ENCODE measurements at places on chromosomes 12 and 14.

DNA sequence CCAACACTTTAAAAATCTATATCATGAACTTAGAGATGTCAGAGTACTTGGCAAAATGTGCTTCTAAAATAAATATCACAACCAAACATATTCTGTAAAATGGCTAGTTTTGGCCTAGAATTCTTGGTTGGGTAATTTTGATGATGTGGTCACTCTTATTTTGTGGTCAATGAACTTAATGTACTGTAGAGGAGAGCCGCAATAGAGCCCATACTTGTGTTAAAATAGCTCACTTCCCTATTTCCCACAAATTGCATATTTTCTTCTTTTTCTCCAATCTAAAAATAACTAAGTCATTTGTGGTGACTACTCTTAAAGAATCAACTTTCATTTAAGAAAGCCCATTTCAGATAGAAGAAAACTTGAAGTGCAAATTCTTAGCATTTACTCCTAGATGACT is 619.4 kb downstream of the CCER1 start:
- DNase-seq = no peak

GRCh38 chr14:33539918-33540357 is 410.9 kb downstream of the EGLN3 start:
- DNase-seq = no peak

GRCh38 chr14:37023875-37024565 is 148.4 kb downstream of the SLC25A21 start:
- DNase-seq = no peak

GRCh38 chr12:71837356-71837755 is 2.2 kb upstream of the TBC1D15 start:
- no peak for DNase-seq

DNA sequence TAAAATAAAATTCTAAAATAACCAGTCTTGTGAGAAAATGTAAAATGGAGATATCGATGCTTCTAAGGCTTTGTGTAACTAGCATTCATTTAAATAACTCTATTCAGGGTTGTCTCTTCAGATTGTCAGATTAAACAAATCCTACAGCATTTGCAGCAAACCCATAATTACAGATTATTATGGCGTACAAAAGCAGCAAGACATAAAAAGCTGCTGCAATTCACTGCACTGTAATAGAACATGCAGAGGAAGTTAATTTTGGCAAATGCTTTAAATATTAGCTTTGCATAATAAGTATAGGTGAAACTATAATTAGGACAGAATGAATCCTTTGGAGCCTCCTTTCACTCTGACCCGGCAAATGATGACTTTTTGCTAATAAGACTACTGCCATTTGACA is 98.3 kb downstream of the INSM2 start:
- DNase-seq = no peak

GRCh38 chr12:17334784-17335183 is 728.8 kb upstream of the LMO3 start:
- DNase-seq = no peak

All from CD4-positive, alpha-beta T cell treated with Interleukin-4 for 1 hour (primary cell).